Esophagus mucosa (tissue), 1 donor: ENCODE measurements at places on chromosomes 11 and 22. TPM values are rescaled to one million over a fixed set of nuclear protein-coding genes. Genes with fewer than 3 reads are reported as not detected.

BTG4 gene
- not detected for total RNA-seq

PRR14L gene
- 36.9 TPM for total RNA-seq

APLNR gene
- 1.8 TPM for total RNA-seq

CLDN25 gene
- not detected for total RNA-seq

PTPN5 gene
- not detected for total RNA-seq

SLC1A2 gene
- not detected for total RNA-seq

C11orf24 gene
- 19.9 TPM for total RNA-seq

SAA2 gene
- total RNA-seq, result 19.0 TPM

KRTAP5-11 gene
- not detected for total RNA-seq

TRPM5 gene
- total RNA-seq, result not detected

SCN2B gene
- total RNA-seq, result 0.32 TPM

C11orf52 gene
- 3.5 TPM for total RNA-seq

ACR gene
- 0.40 TPM for total RNA-seq

WT1 gene
- total RNA-seq, result not detected

RCOR2 gene
- total RNA-seq, result 0.16 TPM

SHISAL1 gene
- 0.08 TPM for total RNA-seq

BMAL1 gene
- 10.6 TPM for total RNA-seq

SLC22A9 gene
- total RNA-seq, result not detected

TREH gene
- total RNA-seq, result 0.68 TPM

B3GAT1 gene
- 0.08 TPM for total RNA-seq

MMP13 gene
- total RNA-seq, result not detected

WNT11 gene
- 0.08 TPM for total RNA-seq

F2 gene
- not detected for total RNA-seq

CHRM1 gene
- not detected for total RNA-seq

GNAZ gene
- 0.76 TPM for total RNA-seq

UPK3A gene
- not detected for total RNA-seq

THRSP gene
- total RNA-seq, result not detected

POU2AF2 gene
- total RNA-seq, result not detected

SSTR3 gene
- total RNA-seq, result not detected

ALDH3B1 gene
- total RNA-seq, result 2.5 TPM
